ENCODE measurements at places on chromosomes 7 and 10.

GRCh38 chr10:77240041-77240652 lies 397.5 kb downstream of the KCNMA1 start:
- no peak for DNase-seq

DNA sequence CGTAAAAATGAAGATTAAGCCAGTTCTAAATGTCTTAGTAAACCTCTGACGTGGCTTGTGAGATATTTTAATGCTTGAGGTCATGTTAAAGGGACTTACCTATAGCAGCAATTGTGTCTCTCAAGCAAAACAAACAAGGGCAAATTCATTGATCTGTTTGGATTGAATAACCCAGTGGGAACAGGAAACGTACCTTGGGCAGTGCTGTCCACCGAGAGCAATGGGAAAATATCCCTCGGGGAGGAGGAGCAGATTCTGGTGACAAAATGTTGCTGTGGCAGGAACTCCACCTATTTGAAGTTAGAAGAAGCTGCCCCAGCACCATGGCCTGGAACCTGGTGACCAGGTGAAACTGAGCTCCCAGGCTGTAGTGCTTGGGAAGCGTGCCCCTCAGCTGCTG lies 107.1 kb upstream of the FZD8 start:
- no peak for DNase-seq

DNA sequence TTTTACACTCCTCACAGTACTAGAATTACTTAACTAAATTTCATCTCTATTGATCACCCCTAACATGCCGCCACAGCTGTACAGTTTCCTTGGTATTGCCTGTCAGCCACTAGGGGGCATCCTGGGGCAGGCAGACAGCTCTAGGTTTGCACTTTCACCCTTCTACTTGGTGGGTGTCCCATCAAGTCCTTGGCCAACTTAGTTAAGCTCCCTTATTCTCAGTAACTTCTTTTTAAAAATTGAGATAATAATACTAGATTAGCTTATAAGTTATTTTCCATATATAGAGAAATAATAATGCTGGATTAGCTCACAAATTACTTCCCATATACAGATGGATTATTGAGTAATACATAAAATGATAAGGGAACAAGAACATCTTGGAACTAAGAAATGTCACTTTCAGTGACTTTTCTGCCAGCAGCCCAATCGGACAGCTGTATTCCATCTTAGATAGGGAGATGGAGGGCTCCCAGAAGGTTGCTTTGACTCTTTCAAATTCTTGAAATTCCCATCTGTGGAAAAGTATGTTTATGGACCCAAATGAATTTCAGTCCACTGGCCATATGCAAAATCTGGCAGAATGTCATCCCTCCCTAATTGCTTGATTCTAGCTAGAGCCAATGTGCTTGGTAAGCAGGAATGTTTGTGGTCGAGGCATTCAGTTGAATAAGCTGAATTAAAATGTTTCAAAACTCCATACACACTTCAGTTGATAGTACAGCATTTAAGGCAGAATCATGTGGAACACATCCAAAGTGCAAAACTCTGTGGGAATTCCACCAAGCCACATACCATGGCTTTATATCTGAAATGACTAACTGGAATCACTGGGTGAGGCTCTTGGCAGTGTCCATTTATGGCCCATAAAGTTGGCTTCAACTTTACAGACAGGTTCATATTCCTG lies 309.7 kb downstream of the CSTF2T start:
- DNase-seq, result peak; percentile 16

- DNase-seq, result no peak
Observed at GRCh38 chr10:14456870-14457266, 126.1 kb upstream of the FRMD4A start.

DNA sequence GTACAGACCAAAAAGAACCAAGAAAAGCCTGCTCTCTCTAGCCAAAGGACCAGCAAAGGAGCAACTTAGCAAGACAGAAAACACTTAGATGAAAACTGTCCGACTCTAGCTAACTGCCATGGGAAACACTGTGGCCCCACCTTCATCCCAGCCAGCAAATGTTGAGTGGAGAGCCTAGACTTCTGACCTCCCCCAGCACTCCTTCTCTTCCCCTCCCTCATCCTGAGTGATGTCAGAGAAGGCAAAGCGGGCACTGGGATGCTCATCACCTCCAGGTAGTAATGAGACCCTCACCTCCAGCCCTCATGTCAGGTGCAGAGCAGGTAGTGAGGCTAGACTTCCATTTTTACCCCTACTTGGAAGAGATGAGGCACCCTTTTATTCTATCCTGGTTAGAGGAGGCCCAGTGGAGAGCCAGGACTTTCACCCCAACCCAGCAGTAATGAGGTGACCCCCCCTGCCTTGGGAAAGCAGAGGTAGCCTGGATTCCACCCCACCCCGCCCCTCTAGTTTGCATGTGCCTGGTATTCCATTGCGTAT lies 16.9 kb downstream of the CUZD1 start:
- no peak for DNase-seq

- no peak for DNase-seq
Observed at GRCh38 chr10:21526188-21526859, 842 bp upstream of the SKIDA1 start.

- no peak for DNase-seq
Observed at GRCh38 chr10:78450239-78450638, 416.6 kb downstream of the RPS24 start.

DNA sequence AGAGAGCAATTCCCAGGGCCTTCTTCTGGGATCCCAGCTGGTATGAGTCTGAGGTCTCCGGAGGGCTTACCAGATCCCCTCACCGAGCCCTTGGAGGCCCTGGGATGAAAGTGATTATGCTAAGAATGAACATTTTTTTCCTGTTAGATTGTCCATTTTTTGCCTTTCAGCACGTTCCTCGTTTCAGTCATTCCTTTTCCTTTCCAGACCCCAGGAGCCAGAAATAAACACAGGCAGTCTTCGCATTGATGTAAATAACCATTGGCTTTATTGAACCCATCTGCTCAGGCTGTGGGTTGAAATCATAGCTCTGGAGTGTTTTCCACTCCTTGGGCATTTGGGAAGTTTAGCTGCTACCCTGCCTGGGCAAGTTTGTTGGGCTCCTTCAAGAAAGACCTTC lies 320.9 kb upstream of the AUTS2 start:
- no peak for DNase-seq

DNA sequence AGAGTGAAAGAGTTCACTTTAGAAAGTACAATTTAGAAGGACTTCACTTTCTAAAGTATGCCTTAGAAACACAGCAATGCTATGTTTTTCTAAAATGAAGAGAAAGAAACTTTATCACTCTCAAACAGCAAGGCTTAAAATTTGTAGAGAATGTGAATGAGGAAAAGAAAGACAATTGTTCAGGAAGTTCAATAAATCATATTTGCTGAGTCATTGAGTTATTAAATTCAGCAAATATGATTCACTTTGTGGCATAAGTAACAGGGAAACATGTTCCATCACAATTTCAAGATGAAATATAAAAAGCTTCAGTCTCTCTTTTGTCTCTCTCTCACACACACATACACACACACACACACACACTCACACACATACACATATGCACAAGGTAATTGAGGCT lies 187.9 kb downstream of the PCDH15 start:
- no peak for DNase-seq

- DNase-seq, result no peak
Observed at GRCh38 chr7:11469028-11469745, 362.8 kb downstream of the THSD7A start.

DNA sequence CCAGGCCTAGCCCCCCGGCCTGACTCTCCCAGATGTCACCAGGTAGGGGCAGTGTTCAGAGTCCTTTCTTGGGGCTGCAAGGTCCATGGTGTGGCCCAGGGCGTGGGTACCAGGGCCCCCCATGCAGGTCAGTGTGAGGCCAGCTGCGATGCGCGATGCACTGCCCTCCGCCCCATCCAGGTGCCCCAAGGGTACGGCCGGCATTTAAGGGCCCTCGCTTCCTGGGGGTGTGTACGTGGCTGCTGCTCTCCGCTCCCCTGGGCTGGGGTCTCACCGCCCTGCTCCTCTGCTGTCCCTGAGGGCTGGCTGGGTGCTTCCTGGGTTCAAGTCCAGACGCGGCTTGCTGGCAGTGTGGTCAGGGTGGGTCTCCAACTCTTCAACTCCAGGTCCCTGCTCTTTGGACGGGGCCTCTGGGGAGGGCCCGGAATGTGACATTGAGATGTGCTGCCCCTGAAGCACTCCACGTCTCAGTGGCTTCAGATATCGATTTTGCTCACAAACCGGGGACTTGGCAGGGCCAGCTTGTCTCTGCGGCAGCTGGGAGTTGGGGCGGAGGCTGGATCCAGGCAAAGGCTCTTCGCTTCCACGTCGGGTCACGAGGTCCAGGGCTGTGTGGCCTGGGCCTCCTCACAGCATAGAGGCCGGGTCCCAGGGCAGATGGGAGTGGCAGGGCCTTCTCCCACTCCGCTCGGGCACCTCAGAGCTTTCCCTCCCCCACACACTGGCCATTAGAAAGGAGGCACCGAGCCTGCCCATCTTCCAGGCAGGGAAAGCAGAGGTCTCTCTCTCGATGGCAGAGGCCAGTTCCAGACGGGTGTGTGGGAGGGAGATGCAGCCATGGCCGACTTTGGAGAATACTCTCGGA lies 93.2 kb downstream of the UNCX start:
- DNase-seq, result no peak

GRCh38 chr7:70807650-70808049 lies 324.3 kb upstream of the GALNT17 start:
- DNase-seq, result no peak

GRCh38 chr7:152587366-152587765 lies 88.6 kb downstream of the XRCC2 start:
- no peak for DNase-seq

- DNase-seq, result no peak
Observed at GRCh38 chr10:122141821-122142640, 129.1 kb upstream of the BTBD16 start.

GRCh38 chr7:137074391-137075030 lies 206.1 kb downstream of the CHRM2 start:
- no peak for DNase-seq

DNA sequence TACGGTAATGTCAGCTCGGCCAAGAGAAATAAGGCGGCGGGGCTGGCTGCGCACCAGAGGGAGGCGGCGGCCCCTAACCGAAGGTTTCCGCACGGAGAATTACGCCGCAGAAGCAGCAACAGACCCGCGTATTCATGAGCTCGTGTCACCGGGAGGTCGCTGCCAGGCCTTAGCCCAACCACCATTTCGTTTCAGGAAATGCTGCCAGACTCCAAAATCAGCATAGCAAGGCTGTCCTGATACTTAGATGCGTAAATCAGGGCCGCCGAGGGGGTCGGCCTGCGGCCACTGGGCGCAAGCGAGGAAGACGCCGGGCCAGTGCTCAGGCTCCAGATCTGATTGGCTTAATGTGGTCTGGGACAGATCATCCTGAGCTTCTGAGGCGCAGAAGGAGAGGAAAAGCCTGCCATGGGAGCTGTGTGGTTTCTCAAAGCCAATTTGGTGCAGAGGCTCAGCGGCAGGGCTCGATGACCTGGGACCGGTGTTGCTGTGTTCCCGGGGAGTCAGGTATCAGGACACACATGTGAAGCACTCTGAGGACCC lies 247.9 kb downstream of the BAMBI start:
- DNase-seq, result no peak

- DNase-seq, result no peak
Observed at GRCh38 chr10:53314876-53315275, 542.3 kb upstream of the MBL2 start.

All from HCT116 (cell line).